Activated naive CD4-positive, alpha-beta T cell (primary cell): ENCODE measurements at places on chromosomes 16 and 17.

DNA sequence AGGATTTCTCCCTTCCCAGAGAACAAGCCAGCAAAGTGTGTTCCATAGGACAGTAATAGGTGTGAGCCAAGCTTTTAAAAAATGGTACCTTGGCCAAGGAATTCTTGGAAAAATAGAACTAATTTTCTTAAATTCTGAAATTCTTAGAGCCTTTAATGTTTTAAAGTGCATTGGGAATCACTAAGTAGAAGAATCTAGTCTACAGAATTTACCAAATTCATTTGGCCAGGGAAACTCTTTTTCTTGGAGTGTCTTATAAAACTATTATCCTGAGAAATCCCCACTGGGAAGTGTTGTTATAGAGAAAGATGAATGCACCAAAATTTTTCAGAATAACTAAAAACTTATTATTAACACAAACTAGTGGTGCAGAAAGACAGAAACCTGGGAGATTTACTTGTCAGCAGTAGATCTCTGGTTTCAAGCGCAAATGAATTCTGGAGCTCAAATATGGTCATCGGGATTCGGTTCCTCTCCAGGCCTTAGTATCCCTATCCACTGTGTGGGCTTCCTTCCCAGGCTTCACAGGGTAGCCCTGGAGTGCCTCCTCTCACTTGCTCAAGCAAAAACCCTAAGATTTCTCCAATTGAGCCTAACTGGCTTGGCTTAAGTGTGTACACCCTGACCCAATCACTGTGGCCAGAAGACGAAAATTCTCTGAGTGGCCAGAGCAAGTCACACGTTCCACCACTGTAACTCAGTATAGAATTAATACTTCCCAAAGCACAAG is 217.8 kb downstream of the CHD9NB start:
- no peak for DNase-seq

DNA sequence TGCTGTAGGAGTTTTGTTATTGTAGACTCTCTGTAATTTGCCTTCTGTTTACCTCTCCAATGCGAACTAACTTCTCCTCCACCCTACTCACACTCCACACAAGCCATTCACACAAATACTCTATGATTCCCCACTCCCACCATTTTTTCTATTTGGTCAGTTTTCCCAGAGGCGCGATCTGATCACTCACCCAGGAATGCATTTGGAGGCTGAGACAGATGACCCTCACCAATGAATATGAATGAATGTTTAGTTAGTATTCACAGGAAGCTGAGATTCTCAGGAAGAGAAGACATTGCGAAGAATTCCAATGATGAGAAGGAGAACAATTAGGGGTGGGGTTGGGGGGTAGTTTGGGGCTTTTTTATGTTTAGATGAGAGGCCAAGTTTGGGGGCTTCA is 10.5 kb upstream of the ANKFN1 start:
- DNase-seq: no peak

DNA sequence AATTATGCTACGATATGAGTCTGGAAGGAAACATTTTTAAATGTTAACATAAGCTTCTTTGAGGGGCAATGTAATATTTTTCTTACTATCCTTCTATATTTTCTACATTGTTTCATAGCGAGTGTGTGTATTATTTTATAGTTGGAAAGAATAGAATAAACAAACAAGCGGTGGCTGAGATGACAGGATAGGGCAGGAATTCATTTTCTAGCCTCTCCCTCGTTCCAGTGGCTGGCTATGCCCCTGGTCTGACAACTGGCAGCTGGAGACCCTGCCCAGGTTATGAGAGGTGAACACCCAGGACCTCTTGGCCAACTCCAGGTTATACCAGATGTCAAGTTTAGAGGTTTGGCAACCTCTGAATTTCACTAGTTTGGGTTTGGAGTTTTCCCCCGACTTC is 14.5 kb upstream of the TNRC6C start:
- DNase-seq: no peak

- no peak for DNase-seq
Observed at GRCh38 chr17:19244781-19245180, 7.6 kb downstream of the EPN2 start.

DNA sequence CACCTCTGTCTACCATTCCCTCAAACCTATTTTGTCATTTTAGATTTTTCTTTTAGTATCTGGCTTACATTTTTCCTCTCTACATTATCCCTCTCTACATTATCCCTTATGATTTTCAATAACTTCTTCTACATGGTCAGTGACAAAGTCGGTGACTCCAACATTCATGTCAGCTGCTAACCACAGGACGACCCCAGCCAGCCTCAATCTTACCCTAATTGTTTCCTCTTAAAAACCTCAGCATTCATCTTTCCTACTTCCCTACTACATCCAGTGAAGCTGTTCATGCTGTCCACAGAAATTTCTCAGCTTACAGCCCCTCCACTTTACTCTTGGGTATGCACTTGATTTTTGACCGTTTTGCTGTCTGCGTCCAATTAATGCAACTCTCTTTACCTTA is 8.3 kb downstream of the MYH10 start:
- no peak for DNase-seq

DNA sequence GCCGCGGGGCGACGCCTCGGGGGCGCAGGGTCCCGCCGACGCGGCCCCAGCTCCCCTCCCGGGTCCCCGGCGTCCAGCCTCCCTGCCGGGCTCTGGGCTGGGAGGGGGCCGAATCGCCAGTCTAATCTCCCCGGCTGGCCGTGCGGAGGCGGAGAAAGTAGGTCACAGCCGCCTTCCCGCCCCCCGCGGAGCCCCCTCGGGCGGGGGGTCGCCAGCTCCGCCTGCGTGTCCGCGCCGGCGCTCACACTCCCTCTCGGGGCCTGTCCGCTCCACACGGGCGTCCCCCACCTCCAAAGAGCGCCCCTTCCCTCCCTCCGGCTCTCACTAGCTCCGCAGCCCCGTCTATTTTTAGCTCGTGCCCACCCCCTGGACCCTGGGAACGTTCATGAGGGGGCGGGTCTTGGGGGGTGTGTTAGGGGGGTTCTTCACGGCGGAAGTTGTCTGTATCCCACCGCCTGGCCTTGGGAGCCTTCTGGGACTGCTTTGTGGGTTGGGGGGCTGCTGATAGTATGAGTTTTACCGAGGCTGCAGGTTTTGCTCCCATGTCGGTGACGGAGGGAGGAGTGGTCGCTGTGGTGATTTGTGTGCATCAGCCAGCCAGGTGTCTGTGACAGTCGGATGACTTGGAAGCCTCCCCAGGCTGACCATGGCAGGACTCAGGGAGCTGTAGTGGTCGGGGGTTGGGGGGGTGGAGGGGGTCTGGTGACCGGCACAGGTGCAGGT is 1.1 kb downstream of the ATP1B2 start:
- no peak for DNase-seq

DNA sequence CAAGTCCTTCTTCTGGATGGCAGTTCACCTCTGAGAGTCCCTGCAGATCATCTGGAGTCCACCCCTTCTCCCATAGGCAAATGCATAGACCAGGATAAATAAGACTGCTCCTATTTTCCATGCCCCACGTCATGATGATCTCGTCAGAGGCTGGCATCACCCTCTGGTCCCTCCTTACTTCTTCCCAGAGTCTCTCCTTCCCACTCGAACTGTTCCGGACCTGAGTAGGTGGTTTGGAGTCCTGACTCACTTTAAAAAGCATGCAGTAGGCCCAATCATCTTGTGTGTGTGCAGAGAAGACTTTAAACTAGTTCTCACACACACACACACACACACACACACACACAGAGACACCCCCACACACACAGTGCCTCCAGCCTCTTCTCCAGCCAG is 72.0 kb downstream of the SOX9 start:
- no peak for DNase-seq
